ENCODE measurements at places on chromosomes 2 and 18.

DNA sequence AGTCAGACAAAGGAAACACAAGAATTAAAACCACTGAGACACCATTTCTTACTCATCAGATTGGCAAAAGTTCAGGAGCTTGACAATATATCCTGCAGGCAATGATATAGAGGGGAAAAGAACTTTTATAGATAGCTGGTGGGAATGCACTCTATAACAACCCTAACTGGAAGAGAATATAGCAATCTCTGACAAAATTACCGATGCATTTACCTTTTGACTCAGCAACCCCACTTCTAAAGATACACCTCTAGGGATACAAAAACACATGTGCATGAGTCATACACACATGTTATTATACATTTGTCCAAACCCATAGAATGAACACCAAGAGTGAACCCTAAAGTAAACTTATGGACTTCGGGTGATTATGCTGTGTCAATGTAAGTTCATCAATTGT, 79.4 kb upstream of the SRD5A2 start:
- DNase-seq, result no peak

DNA sequence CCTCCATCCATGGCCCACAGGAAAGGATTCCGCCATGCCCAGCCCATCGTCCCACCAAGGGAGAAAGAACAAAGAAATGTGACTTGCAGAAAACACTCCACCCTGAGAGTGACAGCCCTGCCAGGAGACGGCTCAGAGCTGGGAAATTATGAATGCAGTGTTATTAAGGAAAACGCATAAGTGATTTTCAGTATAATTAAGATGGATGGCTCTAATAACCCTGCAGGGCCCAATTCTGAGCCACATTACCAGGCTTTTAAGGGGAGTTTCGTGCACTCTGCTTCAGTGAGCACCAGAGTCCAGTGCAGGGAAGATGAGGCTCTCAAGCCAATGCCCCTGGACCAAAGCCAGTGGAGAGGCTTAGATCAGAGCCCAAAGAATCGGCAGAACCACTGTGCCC, 10.6 kb upstream of the TEX51 start:
- DNase-seq, result no peak

- no peak for DNase-seq
These were observed 906.6 kb downstream of the DSC3 start for GRCh38 chr18:30135938-30136337.

DNA sequence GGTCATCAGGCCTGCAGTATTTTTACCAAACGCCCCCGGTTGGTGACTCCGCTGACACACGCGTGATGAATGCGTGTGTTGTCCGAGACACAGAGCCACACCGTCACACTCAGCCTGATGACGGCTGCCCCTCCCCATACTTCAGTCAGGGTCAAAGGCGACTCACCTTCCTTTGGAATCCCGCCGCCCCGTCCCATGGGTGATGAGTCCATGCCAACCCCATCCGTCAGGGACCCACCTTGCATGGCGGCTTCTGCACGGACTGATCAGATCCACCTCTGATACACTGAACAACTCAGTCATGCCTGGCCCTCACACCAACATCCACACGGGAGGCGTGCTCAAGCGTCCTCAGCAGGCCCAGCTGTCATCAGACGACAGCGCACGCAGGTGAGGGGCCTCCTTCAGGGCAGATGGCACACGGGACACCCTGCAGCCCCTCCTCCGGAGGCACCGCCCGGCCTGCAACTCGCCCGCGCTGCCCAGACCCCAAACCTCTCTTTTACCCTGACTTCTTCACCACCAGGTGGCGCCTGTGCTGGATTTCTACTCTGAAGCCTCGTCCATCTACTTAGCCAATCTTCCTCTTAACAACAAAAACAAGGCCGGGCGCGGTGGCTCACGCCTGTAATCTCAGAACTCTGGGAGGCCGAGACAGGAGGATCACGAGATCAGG, 89.2 kb downstream of the ZNF516 start:
- DNase-seq, result no peak

DNA sequence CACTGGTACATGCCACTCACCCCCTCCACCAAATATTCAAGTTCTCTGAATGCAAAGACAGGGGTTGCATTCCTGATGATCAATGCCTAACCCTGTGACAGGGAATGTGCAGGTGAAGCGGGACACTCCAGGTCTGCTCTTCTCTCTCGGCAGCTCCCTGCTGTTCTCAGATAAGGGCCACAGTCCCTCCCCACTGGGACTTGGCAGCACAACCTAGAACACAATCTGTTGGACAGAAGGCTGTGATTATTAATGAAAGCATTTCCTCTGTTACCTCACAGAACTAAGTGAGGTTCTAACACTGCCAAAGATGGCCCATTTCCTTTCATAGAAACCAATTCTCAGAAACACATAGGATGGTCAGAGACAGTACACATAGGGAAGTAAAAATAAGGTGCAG, 42.7 kb downstream of the VSNL1 start:
- DNase-seq, result no peak

DNA sequence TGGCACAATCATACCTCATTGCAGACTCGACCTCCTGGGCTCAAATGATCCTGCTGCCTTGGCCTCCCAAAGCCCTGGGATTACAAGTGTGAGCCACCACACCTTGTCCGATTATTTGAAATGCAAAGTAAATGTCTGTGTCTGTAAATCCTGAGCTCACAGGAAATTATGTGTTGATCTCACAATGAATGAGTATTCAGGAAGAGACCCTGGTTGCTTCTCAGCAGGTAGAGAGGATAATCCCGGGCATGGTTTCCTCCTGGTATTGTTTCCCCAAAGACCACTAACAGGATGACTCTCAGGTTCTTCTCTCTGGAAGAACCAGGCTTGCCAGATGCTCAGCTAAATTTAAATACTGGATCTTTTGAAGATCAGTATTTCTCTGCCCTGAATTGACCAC, 147.6 kb downstream of the LDLRAD4 start:
- DNase-seq, result no peak

- DNase-seq, result no peak
These were observed 261.6 kb upstream of the SPOPL start for GRCh38 chr2:138239902-138240491.

- DNase-seq, result no peak
These were observed 91.5 kb downstream of the ALK start for GRCh38 chr2:29829841-29830240.

- DNase-seq, result no peak
These were observed 334.9 kb upstream of the THUMPD2 start for GRCh38 chr2:40113997-40114396.

DNA sequence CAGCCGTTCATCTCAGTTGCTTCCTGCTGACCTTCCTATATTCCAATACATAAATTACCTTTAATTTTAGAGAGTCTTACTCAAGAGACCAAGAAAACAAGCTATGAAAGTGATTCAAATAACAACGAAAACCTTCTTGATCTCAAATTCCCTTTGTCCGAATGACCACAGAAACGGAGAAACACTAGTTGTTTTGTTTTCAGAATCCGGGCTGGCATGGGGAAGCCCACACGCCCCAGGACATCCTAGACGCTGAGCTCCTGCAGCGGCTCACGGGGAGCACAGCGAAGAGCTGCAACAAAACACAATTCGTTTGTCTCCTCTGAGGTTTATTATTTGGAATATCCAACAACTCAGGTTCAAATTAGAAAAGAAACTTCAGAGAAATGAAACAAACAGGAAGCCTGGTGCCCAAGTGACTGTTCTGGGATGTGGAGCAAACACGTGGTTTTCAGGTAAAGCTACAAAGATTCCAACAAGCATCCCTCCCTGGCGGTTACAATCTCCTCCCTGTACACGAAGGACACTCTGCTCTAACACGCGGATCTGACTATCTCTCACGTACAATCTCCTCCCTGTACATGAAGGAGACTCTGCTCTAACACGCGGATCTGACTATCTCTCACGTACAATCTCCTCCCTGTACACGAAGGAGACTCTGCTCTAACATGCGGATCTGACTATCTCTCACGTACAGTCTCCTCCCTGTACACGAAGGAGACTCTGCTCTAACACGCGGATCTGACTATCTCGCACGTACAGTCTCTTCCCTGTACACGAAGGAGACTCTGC, 237.5 kb downstream of the TWIST2 start:
- no peak for DNase-seq

GRCh38 chr18:43596105-43596712, 318.9 kb upstream of the SYT4 start:
- no peak for DNase-seq

DNA sequence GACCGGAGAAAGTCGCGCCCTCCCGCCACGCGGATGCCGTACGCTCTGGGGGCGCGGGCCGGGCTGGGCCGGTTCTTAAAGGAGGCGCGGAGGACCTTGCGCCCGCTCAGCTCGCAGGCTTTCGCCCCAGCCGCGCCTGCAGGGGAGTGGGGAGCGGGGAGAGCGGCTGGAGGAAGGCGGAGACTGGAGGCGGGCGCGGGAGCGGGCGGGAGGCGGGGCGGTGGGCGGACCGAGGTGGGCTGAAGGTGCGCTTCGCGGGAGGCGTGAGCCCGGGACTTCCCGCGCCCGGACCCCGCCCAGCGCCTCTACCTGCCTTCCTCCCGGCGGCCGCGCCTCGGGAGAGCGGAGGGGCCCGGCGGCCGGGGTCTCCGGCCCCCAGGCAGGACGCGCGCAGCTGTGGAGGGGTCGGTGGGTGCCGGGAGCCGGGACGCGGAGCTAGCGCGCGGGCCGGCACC, at the start of gene ADRA2B:
Gene ADRA2B, minus strand, starts transcription at position 148 of the 455 bp plus-strand sequence. CDS start 422 bp downstream, outside the sequence.
- DNase-seq, result no peak

DNA sequence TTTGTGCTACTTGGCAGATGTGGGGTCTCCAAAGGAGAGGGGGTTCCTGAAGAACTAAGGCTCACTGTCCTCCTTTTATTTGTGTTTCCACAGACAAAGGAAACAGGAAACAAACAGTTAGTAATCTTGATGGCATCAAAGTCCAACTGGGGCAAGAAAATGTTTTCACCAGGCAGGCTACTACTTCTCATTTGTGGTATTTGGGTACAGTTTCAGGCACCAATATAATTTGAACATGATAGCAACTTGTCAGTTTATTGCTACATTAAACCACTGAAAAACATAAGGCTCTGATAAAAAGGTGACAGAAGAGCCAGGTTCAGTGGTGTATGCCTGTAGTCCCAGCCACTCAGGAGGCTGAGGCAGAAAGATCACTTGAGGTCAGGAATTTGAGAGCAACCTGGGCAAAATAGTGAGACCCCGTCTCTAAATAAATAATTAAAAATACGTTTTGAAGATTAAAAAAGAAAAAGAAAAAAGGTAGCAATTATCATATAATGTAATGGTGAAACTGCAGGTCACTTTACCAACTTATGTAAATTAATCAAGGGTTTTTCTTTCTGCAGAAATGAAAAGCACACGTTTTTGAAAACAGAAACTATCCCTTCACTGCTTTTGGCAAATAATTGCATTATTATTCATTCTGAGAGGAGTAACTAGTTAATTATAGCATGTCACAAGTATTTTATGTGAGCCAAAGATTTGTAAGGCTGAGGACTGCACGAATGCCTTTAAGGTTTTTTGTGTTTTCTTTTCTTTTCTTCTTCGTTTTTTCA, 157.5 kb upstream of the CAVIN2 start:
- no peak for DNase-seq

GRCh38 chr2:164522561-164522981, 98.7 kb downstream of the GRB14 start:
- DNase-seq, result no peak

- DNase-seq, result no peak
These were observed 16.0 kb upstream of the CHRNA1 start for GRCh38 chr2:174780191-174780840.

DNA sequence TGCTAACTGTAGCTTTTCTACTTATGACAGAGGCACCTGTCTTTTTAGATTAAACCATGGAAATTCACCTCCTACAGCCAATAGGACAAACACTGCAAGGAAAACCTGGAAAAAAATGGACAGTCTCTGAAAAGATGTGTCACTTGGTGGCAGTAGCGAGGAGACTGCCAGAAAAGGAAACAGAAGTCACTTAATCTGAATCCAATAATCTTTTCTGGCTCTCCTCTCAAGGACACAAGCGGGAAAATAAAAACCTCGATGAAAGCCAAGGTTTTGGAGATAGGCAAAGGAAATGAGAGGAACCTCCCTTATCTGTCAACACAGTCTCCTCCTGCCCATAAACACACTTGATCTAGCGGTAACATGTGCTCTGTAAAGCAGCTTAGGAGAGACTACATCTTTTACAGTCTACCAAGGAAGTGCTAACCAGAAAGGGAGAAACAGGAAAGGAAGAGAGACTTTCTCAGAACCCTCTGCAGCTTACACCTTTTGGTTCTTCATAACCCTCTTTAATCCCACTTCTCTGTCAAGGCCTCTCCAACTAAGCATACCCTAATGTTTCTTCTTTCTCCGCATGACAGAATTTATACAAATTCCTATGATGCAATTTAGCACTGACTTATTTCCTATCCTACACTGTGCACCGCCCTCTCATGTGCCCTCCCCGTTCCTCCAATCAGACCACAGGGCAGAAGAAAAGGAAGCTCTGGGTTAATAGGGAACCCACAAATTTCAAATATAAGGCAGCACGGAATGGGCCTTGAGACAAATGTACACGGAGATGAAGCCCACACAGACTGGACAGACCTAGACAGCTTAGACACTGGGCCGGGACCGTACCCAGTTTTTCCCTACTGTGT, 52.8 kb downstream of the CLASP1 start:
- DNase-seq, result no peak

GRCh38 chr2:16515696-16516095, 149.9 kb downstream of the CYRIA start:
- DNase-seq, result no peak

- DNase-seq, result no peak
These were observed 94.3 kb upstream of the KCTD1 start for GRCh38 chr18:26642440-26643348.

DNA sequence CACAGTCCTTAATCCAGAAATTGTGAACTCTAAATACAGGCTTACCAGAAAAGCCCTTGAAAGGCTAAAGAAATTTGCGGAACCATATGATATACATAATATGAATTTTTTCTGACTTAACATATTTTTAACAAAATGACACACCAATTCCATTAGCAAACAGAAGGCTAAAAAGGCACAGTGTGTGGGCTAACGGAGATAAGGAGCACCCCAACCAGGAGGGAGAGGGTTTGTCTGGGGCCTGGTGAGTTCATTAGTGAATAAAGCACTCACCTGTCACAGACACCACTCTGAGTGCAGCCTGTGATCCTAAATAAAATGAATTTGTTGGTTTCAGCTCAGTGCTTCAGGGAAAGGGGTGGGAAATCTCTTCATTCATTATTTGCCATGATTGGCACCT, 2.7 kb upstream of the FECH start:
- no peak for DNase-seq

DNA sequence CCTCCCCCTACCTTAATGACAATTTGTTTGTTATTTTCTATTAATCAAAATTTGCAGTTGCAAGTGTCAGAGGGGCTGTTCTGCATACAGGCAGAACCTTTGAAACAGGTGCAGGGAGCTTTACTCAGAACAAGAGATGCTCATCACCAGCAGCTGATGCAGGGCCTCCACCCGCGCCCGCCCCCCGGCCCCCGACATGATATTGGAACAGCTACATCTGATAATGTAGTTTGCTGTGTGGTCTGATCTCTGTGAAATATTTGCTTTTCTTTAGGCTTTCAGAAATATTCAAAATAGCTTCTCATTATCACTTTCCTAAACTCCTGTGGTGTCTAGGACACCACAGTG, 130.0 kb downstream of the PRKCE start:
- DNase-seq, result no peak

All from non-pigmented ciliary epithelial cell (primary cell).